ENCODE measurements at places on chromosomes 16 and 17.
A peak's percentile ranks its signal among the peaks of the same experiment; 100 is the strongest.

DNA sequence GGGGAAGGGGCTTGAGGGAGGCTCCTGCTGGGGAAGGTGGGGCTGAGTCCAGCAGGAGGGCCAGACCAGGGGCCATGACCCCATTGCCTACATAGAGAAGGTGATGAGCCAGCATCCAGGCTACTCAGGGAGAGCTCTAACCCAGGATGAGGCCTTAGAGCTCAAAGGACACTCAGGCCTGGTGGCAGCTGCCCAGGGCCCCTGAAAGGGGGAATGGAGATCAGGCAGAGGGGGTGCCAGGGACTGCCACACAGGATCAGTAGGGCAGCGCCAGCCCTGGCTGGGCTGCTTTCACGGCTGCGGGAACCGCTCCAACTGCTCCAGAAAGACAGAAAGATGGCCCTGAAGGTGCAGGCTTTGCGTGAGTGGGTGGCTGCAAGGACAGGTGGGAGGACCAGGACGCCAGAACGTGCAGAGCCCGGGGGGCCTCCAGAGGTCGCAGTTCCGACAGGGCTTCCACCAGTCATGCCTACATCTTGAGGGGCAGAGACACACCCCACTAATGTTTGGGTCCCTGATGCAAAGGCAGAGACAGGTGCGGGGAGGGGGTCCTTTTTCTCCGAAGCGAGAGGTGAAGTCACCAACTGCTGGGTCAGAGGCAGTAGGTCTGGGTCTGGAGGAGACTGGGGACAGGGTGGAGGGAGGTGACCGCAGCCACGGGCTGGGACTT lies 882 bp upstream of the ATP6V0C start:
- no peak for DNase-seq

- no peak for DNase-seq
Measured at GRCh38 chr17:11651089-11651488, 52.8 kb downstream of the DNAH9 start.

DNA sequence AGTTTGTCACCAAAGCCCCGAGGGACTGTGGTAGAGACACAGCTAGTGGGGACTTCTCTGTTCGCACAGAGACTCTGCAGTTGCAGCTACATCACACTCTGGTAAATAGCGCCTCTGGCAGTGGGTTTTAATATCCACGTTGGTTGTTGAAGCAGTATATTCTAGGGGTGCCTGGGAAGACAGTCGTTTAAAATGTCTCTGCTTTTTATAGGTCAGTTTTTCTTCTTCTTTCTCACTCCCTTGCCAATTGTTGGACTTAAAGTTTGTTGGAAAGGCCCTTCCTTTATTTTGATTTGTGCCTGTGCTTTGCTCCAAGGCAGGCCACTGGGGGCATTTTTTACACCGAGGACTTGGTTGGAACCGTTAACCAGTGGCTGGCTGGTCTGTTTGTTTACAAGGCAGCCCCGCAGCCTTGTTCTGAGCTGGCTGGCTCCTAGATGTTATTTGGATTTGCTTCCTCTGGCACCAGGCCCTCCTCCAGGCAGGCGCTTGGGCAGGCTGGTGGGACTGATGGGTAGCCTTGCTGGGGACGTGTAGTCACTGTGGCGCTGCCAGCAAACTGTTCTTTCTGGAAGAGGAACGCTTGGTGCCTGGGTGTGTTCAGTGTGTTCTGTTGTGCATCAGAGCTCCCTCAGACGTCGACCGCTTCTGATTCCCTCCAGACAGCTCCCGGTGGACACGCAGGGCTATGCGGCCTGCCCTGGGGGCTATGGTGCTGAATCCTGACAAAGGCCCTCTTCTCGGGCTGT lies 218.2 kb upstream of the CHMP6 start:
- DNase-seq: peak; percentile 53

- no peak for DNase-seq
Measured at GRCh38 chr17:78124081-78124835, 4.3 kb downstream of the TMC6 start.

DNA sequence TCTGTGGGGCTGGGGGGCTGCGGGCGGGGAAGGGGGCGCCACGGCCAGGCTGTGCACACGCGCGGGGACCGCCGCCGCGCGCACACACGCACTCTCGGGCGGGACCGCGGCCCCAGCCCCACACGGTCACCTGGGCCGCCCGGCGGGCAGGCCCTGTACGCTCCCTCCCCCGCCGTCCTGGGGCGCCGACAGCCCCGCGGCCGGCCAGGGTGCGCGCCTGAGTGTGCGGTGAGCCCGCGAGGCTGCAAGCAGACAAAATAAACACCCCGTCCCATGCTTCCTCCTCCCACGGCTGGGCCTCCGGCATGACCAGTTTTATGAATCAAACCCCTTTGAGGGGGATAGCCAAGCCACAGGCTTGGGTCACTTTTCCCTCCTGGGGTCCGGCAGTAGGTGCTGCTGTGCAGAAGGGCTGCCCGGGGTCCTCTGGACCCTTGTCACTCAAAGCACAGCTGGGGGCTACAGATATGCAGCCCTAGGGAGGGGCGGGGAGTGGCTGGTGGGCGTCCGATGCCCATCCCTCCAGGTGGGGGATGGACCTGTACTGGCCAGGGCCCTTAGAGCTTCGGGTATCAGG lies 441 bp downstream of the VASN start:
- no peak for DNase-seq

DNA sequence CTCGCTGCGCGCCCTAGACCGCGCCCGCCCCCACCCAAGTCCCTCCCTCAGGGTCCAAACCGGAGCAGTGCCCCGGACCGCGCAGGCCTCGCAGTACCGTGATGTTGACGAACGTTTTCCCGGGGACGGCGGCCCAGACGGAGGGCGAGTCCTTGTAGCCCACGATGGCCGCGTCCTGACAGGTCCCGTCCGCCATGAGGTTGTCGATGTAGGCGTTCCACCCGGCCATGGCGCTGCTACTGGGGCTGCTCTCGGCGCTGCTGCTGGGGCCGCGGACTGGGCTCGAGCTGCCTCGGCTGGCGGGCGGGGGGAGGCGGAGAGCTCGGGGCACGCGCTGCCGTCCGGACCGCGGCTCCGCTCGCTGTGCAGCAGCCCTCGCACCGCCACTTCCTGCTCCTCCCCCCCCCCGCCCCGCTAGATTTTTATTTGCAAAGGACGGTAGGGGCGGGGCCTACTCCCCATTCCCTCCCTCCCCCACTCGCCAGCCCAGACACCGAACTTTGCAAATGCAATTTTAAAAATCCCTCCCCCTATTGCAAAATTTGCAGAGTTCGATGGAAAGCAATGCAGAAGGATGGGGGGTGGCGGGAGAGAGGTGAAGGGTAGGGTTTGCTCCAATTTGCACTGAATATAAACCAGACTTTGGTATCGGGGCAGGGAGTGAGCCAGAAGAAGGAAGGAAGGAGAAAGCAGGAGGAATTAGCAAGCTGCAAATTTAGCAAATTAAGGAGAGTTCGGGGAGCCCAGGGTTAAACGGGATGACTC lies at the start of gene PFN1:
Gene PFN1, minus strand, starts transcription at position 365 of the 765 bp plus-strand sequence. Its CDS starts 136 bp downstream, at position 229.
- peak; percentile 28 for DNase-seq

DNA sequence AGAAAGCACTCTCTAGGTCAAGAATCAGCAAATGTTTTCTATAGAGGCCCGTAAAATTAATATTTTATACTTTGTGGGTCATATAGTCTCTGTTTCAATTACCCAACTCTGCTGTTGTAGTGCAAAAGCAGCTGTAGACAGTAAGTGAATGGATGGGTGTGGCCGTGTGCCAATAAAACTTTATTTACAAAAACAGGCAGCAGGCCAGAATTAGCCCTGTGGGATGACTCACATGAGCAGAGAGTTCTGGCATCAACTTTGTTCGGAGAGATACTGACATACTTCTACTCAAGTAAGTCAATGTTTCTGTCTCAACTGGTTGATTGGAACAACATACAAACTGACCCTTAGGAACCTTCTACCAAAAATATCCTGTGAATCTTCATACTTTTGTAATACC lies 616.2 kb downstream of the MAF start:
- no peak for DNase-seq

DNA sequence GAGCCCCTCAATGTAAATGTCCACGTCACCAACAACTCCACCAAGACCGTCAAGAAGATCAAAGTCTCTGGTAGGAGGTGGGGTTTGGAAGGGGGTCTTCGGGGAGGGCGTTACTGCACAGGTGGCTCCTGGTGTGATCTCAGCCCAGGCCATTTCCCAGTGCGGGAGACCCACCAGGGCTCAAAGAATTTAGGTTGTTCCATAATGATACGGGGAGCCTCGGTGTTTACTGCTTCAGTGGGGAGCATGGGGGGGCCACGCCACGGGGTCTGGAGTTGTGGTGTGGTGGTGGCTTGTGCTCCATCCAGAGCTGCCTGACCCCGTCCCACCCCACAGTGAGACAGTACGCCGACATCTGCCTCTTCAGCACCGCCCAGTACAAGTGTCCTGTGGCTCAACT lies 7.8 kb downstream of the ARRB2 start:
- DNase-seq: no peak

DNA sequence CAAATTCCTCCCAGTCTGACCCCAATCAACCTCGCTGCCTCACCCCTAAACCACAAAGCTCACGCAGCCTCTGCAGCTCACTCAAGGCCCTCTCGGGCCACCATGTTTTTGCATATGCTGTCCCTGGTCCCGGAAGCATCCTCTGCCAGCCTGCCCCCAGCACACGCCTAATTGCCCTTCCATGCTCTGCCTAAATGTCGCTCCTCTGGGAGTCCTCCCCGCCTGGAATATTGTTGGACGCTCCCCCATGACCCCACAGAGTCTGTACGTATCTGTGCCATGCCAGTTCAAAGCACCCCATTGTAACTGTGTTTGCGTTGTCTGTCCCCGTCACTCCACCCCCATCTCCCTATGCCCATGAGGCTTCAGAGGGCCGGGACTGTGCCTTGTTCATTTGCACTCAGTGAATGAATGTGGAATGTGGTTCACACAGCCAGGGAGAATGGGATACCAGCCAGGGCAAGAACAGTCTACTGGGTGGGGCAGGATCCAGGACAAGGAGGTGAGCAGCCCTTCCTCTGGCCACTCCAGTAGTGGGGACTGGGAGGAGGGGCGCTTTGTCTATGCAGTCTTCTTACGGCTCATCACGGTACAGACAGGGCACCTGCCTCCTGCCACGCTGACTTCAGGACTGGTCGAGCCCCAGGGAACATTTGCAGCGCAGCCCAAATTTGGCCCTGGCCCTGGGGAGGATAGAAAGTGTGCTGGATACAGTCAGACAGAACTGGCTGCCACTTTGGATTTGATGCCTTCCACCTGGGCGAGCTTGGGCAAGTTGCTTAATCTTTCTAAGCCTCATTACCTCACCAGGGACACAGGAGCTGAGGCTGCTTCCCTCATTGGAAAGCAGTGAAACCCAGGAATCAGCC lies 48.5 kb downstream of the NOS2 start:
- DNase-seq: no peak

DNA sequence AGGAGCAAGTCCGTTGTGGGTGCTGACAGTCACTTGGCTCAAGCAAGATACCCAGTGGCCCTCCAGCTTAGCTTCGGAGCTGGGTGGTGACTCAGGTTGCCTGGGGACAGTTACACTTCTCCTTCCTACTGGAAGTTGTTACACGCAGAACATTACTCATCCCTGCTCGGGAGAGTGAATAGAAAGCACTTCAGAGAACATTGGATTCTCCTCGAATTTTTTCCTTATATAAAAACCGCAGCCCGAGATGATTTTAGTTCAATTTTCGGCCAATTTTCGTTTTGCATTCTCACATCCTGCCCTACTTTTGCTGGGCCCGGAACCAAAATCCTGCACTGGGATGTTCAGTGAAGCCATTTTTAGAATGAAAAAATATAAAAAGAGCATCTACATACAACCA lies 99.7 kb downstream of the ELAC2 start:
- no peak for DNase-seq

- DNase-seq: peak; percentile 17
Measured at GRCh38 chr17:6555331-6556120, 829 bp downstream of the PITPNM3 start.

DNA sequence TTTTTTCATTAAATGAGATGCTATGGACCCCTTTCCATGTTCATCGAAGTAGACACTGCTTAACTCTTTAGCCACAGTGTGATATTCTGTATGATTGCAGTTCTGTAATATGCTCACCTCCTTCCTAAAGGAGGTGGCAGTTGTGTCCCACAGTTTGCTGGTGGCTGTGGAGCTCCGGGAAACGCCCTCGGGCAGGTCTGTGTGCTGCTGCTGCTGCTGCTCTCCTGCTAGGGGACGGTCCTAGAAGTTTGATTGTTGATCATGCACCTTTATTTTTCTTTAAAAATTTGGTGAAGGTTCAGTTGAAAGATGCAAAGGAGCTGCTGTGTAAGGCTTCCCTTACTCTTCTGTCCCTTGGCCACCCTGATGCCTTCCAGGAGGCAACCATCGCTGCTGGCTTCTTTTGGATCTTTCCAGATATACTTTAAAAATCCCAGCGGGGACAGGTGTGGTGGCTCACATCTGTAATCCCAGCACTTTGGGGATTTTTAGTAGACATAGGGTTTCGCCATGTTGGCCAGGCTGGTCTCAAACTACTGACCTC lies 8.4 kb upstream of the CLEC18A start:
- no peak for DNase-seq

DNA sequence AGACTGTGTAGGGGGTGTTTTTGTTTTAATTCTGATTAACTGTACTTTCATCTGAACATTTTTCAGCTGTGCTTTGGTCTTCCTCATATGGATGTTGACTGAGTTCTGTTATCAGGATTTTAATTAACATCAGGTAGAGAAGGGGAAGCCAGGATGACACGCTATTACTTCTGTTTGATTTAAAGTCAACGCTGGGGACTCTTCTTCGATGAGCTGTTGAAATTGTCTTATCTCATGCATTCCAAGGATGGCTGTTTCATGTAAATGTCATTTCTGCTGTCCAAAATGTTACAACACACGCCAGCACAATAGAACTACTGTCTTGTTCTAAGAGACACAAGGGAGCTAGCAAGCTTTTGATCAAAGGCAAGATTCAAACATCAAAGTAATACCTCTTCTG lies 263.3 kb upstream of the CDH5 start:
- no peak for DNase-seq

DNA sequence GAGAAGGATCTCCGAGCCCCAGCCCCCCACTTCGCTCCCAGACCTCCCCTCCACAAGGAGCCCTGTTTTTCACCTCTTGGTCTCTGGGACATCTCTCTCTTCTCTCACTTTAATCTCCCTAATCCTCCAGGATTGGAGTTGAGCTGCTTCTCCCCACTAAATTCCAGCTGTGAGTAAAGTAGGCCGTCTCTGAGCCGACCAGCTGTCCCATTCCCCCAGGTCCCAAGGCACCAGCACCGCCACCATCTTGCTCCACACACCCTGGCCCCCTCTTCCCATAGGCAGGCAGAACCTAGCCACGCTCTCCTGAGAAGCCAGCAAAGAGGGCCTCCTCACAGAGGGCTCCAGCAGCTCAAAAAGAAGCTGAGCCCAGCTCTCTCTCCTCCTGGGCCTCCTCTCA lies 878 bp downstream of the DLG4 start:
- no peak for DNase-seq

- DNase-seq: no peak
Measured at GRCh38 chr17:5825717-5826330, 241.5 kb upstream of the NLRP1 start.

- DNase-seq: no peak
Measured at GRCh38 chr16:12150600-12150999, 174.1 kb downstream of the SNX29 start.

DNA sequence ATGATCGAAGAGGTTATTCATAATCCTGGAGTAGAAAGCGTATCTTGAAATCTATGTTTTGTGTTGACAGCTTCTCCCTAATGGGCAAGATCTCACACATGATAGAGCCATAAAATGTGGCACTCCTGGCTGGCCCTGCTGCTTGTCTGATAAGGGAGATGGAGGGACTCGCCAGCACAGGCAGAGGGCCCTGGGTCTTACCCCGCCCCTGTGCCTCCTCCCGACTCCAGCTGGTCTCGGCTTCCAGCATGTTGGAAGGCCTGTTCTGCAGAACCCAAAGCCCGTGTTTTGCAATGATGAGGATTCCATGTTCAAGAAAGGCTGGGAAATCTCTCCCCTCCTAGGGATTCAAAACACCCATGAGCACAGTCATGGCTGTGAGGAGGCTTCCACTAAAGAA lies 106.7 kb upstream of the SDK2 start:
- DNase-seq: no peak

- no peak for DNase-seq
Measured at GRCh38 chr17:27224526-27225315, 69.2 kb upstream of the WSB1 start.
